ENCODE measurements at places on chromosomes 3 and 15. TPM values are rescaled to one million over a fixed set of nuclear protein-coding genes. Genes with fewer than 3 reads are reported as not detected.

The VILL gene
- total RNA-seq: 5.5 TPM

The TERC gene
- total RNA-seq: 101 TPM

The ANKRD63 gene
- total RNA-seq: 0.63 TPM

The AHSG gene
- total RNA-seq: not detected

The CPN2 gene
- not detected for total RNA-seq

The PLXND1 gene
- total RNA-seq: 12.1 TPM

The FANCD2OS gene
- not detected for total RNA-seq

The CLDN16 gene
- total RNA-seq: 0.74 TPM

The PLD1 gene
- total RNA-seq: 7.8 TPM

The GP9 gene
- total RNA-seq: not detected

Measured in Daoy (cell line).